ENCODE measurements at places on chromosomes 7 and 10.

DNA sequence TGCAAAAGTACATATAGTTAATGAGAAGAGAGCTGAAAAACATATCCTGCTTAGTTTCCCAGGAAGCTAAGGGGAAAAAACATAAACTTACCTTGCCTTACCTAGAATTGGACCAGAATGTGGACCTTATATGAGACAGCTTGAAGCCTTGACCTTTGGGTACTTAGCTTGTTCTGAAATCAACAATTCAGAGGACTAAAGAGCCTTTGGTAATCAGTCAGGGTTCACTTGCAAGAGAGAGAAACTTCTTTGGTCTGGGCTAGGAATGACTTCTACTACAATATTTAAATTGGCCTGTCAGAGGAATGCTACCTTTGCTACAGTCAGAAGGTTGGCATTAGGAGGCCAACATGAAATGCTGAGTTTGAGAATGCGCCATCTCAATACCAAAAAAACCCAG lies 24.9 kb downstream of the SAMD8 start:
- no peak for DNase-seq

DNA sequence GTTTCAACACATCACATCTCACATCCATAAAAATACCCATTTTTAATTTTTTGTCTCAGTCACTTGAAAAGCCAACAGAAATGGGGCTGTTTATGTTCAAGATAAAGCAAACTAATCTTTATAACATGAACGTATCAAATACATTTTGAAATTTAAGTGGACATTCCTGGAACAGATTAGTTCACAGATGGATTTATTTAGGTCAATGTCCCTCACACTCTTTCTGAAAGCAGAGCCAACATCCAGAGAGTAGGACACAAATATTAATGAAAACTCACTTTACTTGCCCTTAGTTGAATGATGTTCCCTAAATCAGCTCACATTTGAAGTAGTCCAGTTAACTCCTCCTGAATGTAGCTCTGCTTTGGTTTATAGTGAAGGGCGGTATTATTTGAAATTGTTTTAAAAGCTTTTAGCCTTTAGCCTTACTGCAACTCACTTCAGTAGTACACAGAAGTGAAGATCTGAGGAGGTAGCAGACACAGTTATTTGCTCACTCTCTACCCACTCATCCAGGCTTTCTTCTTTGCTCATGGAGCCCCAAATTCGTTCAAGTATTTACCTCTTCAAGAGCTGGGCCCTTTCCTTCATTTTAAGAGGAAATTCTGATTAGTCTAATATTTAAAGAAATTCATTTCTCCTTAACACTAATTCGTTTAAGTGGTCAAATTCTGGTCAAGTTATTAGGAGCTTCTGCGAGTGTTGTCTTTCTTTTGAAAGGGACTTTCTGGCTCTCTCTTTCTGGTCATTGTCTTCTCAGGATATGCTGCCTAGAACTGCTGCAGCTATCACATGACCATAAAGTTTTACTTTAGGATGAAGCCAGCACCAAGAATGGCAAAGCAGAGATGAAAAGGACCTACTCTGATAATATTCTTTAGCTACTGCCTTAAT lies 180.6 kb upstream of the AGR3 start:
- DNase-seq, result no peak

DNA sequence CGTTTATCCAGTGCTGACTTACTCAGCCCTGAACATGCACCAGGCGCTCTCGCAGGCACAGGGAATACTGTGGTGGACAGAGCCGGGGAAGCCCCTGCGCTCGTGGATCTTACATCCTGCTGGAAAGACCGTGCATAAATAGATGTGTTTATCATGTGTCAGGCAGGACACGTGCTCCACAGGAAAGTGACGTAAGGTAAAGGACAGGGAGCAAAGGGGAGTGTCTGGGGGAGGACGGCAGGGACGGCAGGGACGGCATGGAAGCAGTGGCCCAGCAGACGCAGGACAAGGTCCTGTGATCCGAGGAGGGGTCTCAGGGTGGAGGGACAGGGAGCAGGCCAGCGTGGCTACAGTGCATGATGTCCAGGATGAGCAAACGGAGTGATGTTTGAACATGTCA lies 410.5 kb downstream of the PAXIP1 start:
- DNase-seq, result no peak

DNA sequence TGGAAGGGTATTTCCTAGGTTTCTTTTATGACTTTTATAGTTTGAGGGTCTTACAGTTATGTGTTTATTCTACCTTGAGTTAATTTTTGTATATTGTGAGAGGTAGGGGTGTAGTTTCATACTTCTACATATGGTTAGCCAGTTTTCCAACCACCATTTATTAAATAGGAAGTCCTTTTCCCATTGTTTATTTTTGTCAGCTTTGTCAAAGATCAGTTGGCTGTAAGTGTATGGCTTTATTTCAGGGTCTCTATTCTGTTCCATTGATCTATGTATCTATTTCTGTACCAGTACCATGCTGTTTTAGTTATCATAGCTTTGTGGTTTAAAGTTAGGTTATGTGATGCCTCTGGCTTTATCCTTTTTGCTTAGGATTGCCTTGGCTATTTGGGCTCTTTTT lies 71.9 kb upstream of the CC2D2B start:
- DNase-seq, result no peak

DNA sequence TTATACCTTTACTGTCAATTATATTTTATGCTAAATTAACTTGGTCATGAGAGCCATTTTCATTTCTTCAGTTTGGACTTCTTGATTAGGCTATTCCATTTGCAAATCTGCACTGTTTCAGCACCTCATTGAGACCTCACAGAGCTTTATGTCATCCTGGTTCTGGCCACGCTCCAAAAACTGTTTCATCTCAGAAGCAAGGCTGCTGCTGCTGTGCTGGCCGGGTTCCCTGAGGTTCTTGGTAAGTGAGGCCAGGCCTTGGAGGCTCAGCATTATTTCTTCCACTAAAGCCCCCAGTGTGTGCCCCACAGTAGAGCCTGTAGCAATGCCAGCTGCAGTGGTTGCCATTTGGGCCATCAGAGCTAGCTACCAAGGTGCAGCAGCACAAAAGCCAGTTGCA lies 7.8 kb upstream of the ZNF485 start:
- no peak for DNase-seq

DNA sequence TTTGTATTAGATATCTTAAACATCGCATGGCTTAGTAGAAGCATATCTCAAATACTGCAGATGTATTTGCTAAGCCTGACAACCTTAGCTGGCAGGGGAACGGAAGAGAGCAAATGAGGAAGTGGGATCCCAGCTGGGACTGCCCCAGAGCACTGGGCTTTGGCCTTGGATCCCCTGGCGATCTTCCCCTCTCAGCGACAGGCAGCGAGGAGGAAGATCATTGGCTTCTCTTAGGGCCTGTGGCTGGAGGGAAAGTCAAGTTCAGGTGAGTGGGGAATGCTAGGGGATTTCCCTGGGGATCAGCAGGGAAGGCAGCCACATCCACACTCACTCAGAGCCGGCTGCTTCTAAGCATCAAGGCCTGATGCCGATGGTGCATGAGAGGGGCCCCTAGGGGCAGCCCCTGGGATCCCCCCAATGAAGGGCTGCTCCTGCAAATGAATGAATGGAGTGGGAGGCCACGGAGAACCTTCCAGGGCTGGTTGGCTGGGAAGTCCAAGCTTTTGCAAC lies 42.0 kb downstream of the LYZL2 start:
- DNase-seq, result no peak

All from H54 (cell line).